ENCODE measurements at places on chromosomes 11 and 22.

DNA sequence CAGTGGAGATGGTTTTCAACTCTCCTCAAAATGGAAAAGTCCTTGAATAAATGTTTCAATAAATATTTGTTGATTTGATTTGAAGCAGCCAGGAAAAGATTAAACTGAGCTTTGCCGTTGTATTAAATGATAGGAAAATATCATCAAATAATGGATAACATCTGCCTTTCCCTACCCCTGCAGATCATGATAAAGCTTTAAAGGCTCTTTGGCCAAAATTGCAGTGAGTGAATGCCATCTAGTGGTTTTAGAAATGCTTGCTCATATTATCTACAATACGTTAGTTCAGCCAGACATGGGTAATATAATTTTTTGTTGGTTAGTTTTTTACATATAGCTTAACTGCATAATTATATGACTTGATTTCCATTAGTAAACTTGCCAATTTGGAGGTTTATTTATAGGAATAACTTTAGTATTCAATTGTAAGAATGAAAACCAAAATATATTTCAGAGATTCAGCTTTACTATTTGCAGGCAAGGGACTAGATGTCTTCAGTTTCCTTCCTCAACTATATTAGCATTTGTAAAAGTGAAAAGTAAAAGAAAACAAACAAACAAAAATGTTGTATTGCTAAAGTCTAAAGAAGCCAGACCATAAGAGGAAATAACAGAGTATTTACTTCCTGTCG is 159.2 kb downstream of the MSANTD4 start:
- DNase-seq, result peak; percentile 12

GRCh38 chr11:66894141-66894540 is 37.3 kb downstream of the LRFN4 start:
- DNase-seq, result no peak

DNA sequence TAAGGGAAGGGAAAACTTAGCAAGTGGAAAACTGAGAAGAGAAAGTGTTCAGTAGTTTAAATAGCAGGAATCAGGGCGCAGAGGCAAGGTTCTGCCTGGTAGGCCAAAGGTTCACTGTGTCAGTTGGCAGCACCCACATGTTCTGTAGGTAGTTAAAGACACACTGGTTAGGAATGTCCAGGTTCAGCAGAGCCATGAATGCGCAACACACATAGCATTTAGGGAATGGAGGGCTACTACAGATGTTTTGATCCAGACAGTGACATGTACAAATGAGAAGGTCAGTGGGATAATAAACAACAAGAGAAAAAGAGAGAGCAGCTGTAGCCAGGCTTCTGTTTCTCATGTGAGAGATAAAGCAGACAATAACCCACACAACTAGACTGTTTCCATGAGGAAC is 56.2 kb upstream of the ARHGAP42 start:
- no peak for DNase-seq

- no peak for DNase-seq
Measured at GRCh38 chr11:1749395-1750351, 722 bp downstream of the IFITM10 start.

GRCh38 chr11:70578831-70579230 is 180.5 kb downstream of the CTTN start:
- DNase-seq, result no peak

DNA sequence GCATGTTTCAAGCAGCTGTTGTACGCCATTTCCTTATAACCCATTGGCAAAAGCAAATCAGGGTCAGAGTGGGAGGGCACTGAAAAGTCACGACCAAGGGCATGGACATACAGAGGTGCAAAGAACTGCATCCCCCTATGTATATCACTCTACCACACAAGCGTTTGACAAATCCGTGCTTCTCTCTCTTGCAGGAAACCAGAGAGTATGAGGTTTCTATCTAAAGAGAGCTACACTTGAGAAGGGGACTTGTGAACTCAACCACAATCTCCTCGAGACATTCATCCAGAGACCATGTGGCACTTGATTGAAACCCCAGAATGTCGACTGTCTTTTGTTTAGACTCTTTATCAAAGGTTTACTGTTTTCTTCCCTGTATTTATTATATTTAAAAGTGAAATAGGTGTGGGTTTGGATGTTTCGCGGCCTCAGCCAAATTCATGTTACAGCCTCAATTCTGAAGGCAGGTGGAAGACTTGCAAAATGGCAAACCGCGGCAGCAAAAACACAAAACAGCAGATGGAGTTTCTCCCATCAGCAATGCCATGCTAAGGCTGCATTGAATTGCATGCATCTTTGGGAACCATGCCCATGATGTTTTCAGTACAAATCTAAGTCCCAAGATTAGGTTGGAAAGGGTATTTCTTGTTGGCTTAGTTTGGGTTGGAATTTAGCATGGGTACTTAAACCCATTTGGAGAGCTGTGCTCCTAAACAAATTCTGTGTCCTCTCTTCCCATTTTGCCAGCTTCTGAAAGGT is 48.8 kb upstream of the ASPHD2 start:
- DNase-seq, result no peak

All from HS-27A (cell line).